G401 (cell line): ENCODE measurements at places on chromosomes 16 and 17.
A peak's percentile ranks its signal among the peaks of the same experiment; 100 is the strongest.

DNA sequence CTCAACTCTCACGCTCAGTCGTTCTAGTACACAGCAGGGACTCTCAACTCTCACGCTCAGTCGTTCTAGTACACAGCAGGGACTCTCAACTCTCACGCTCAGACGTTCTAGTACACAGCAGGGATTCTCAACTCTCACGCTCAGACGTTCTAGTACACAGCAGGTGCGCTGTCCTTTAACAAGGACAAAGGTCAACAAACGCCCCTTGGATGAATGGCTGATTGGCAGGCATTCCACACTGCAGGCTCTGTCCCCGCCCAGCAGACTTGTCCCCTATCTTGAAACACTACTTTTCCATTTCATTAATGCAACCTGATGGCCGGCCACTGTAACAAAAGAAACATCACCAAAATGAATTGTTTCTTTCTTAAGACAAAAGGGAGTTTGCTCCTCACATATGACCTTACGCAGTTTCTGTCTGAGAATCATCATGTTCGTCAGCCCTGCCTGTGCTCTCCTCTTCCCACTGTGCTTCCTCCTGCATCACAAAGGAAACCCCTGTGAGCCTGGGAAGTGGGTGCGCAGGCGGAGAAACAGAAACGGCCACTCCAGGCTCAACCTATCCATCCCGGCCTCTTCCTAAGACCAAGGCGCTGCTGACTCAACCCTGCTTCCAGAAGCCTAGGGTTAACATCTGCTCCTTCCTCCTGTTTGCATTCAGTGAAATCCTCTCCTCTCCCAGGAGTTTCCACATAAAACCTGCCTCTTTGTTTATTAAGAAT lies 59.8 kb downstream of the ANKRD11 start:
- no peak for DNase-seq

- DNase-seq: no peak
Measured at GRCh38 chr16:65375651-65376050, 253.8 kb upstream of the CDH11 start.

GRCh38 chr16:57577691-57578224 lies 35.3 kb downstream of the ADGRG5 start:
- DNase-seq: no peak

- DNase-seq: peak; percentile 83
Measured at GRCh38 chr17:65198653-65199382, 61.6 kb downstream of the RGS9 start.

GRCh38 chr17:16942141-16943031 lies 29.5 kb downstream of the TNFRSF13B start:
- no peak for DNase-seq

DNA sequence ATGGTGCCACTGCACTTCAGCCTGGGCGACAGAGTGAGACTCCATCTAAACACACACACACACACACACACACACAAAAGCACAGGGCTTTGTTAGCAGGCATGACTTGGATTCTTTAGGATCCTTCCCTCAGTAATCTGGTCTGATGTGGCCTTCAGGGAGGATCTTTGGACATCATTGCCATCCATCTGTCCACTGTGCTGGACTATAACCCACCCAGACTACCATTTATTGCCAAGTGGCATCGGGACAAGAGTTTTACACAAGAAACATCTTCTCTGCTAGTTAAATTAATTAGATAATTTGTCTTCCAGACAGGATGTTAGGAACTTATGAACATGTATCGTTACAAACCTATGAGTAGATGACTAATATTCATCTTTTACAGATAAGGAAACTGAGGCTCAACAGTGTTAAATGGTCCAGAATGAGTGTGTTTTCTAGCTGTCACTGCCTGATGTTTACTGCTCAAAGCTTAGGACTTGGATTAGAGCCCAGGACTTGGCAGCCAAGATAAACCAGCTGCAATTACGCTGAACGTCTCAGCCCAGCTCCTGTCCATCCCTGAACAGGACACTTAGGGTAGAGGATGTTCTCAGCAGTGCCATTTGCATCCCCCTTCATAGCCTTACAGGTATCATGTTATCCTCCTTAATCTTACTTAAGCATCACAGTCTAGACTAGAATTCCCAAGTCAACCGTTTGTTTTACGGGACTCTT lies 285.8 kb downstream of the WWOX start:
- no peak for DNase-seq

DNA sequence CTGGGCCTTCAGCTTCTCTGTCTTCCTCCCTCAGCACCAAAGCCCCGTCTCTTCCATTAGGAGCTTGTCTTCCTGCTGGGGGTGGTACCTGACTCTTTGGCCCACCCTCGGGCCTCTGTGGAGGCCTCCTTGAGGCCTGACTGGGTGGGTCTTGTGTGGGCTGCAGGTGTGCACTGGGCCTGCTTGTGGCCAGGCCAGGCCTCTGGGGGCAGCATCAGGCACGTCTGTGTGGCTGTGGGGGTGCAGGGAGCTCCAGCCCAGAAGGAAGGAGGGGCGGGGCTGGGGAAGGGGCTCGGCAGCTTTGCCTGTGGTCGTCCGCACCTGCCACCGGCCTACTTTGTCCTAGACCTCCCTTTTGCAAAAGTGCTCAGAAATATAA lies 7.0 kb downstream of the PIGQ start:
- no peak for DNase-seq

- peak; percentile 10 for DNase-seq
Measured at GRCh38 chr17:14320734-14321475, 20.0 kb downstream of the HS3ST3B1 start.

DNA sequence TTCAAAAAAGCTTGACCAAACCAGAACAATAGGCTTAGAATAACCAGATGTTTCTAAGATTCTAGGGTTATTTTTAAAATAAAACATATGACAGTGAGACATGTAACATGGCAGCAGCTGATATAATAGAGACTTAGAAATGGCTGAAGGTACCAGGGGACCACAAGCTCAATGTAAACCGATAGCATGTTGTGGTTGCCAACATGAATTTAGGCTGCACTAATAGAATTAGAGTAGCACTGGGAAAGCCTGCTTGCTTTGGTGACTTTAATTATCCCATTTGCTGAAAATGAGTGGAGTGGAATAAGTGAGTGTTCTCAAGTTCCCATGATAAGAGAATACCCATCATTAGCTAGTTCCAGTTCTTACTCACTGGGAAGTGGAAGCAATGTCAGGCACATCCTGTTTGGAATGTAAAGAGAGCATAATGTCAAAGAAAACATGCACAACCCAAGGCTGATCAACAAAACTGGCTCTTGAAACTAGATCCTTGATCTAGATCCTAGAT lies 621.2 kb upstream of the CDH5 start:
- DNase-seq: no peak

DNA sequence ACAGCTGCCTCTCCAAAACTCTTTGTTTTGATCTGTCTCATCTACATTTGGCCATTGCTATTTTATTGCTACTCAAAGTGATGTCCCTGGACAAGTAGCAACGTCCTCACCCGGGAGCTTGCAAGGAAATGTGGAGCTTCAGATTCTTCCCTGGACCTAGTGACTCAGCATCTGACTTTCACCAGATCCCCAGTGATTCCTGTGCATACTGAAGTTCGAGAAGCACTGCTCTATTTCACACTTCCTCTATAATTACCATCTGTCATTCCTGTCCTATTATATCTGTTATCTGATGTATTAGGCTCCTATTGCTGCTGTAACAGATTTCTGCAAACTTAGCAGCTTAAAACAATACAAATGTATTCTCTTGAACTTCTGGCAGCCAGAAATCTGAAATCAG lies 28.5 kb upstream of the VAT1L start:
- no peak for DNase-seq

DNA sequence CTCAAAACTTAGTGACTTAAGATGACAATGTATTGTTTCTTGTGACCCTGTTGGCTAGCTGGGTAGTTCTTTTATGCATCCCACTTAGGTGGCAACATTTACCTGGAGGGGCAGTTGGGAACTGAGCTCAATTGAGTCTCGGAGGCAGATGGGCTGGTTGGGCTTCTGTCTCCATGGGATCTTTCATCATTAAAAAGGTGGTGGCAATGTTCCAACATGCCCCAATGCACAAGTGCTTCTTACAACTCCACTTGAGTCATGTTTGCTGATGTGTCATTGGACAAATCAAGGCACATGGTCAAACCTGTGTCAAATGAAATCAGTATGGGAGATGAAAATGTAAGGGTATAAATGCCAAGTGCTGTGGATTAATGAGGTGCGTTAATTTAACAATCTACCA lies 11.7 kb upstream of the HS3ST3B1 start:
- DNase-seq: no peak

DNA sequence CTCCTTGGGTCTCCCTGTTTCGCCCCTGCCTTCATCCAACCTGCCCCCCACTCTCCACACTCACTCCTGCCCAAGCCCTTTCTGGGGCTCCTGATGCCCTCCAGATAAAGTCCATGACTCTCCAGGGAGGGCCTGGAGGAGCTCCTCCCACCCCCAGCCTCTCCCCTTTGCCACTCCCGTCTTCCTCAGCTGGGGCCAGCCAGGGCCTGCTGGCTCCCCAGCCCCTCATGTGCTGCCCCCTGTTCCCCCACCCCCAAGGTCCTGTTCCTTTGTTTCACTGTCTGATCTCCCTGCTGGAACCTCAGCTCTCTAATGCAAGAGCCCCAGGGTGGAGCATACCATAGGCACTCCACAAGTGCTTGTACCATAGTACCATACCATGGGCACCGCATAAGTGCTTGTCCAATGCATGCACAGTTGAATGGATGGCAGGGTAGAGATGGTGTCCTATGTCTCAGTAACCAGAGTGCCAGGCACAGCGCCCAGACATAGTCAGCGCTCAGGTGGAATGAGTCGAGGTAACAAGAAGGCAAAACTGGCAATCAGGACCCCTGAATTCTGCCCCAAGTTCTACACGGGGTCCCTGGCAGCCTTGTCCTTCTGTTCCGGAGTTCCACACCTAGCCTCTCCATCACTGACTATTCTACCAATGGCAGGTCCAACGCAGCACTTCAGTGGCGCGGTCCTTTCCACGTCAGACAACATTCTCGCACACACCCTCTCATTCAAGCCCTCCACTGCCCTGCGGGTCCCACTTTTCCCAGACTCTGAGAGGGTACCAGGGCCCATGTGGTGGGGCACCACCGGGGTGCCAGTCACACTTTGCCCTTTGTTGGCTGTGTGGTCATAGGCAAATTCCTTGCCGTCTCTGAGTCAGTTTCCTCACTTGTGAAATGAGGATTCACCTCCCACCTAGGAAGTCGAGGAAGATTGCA lies 1.4 kb downstream of the PLCD3 start:
- no peak for DNase-seq

DNA sequence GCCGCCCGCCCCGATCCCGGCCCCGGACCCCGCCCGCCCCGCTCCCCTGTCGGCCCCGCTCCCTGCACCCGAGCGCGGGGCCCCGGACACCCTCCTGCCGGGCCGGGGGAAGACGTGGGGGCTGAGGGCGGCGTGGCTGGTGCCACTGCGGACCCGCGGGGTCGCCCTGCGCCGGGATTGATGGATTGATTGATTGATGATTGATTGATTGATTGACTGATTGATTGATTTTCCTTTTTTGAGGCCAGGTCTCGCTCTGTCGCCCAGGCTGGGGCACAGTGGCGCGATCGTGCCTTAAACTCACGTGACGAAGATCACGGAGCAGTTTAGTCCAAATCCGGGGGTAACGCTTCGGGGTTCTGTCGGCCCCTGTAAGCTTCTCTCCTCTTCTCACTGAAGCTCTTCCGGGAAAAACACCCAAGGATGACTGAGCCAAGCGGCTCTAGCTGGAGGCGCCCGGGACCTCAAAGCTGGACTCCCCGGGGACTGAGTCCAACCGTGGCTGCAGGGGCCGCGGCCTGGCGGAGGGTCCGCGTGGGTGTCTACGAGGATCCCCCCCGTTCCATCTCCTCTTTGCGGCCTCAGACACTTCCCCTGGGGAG lies 40.2 kb upstream of the BHLHA9 start:
- DNase-seq: no peak

GRCh38 chr17:38424297-38424972 lies 3.8 kb upstream of the ARHGAP23 start:
- DNase-seq: no peak

GRCh38 chr17:8964801-8965393 lies 610 bp downstream of the PIK3R5 start:
- DNase-seq: no peak

- no peak for DNase-seq
Measured at GRCh38 chr16:78452025-78452555, 352.6 kb downstream of the WWOX start.

GRCh38 chr17:47999582-47999981 lies 28.7 kb downstream of the CDK5RAP3 start:
- DNase-seq: no peak

- no peak for DNase-seq
Measured at GRCh38 chr17:74971842-74972106, 785 bp downstream of the HID1 start.

- DNase-seq: no peak
Measured at GRCh38 chr16:83914091-83914710, 15.3 kb downstream of the MLYCD start.
